ENCODE measurements at places on chromosomes 4 and X.

- no peak for DNase-seq
Observed at GRCh38 chr4:155999725-156000124, 46.1 kb upstream of the CTSO start.

DNA sequence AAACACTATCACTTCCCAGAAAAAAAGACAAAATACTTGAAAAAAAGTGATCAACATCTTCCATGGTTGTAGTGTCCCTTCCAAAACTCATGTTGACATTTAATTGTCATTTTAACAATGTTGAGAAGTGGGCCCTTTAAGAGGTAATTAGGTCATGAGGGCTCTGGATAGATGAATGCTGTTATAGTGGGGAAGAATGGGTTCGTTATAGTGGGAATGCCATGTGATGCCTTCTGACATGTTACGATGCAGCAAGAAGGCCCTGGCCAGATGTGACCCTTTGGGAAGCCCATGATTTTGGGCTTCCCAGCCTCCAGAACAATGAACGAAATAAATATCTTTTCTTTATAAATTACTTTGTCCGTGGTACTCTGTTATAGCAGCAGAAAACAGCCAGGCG, 4.0 kb upstream of the SLC10A6 start:
- no peak for DNase-seq

- DNase-seq, result no peak
Observed at GRCh38 chr4:115537387-115537786, 424.0 kb upstream of the NDST4 start.

DNA sequence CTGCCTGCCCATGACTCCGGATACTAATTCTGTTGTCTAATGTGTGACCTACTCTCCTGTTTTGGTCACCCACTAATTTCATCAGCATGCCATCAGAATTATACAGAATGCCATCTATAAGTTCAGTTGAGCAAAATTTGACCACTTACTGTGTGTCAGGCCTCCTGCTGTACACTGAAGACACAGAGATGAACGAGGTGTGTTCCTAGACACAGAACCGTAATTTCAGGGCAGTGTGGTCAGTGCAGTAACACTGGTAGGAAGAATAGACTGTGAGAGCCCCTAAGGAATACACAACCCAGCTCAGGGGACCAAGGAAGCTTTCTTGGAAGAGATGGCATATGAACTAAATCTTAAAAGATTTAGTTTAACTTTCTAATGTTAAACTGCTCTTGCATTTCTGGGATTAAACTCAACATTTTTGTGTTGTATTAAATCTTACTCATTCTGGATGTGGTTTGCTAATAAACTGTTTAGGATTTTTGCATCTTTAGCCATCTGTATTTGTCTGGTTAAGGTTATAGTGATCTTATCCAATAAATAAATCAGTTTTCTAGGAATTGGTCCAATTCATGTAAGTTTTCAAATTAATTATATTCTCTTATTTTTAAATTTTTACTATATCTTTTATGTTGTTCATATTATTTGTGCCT, 34.3 kb downstream of the KANTR start:
- DNase-seq, result no peak

DNA sequence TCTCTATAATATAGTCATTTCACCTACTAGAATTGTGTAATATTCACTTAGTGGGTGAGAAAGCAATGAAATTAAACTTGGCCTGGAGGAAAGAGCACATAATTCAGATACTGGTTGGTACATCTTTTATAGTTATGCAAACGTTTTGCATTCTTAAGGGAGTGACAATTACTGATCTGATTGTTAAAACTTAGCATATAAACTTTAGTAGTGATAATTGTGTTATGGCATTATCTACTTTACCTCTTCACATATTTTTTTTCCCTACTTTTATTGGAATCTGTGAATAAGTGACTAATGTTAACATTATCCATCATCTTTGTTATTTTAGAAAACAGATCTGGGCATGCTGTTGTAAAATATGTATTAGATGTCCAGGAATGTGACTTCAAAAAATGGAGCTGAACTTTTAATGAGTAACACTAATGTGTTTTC, 217.4 kb upstream of the GIMD1 start:
- DNase-seq, result no peak

DNA sequence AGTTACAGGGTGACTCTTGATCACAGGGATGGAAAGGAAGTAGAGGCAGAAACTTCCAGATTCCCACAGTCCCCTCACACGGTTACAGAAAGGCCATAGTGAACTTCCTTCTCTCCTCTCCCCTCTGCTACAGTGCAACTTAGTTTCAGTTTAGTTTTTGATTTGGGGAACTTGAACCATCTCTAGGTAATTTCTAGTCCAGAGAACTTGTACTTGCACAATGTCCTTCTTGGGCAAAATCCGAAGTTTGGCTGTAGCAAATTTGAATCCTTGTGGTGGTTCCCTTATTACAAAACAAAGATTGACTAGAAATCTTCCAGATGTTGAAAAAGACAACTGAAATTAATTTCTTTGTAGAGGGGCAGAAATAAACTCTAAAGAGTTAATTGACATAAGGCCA, 1.2 kb upstream of the BLTP1 start:
- no peak for DNase-seq

- no peak for DNase-seq
Observed at GRCh38 chr4:26360864-26361263, 40.0 kb downstream of the RBPJ start.

DNA sequence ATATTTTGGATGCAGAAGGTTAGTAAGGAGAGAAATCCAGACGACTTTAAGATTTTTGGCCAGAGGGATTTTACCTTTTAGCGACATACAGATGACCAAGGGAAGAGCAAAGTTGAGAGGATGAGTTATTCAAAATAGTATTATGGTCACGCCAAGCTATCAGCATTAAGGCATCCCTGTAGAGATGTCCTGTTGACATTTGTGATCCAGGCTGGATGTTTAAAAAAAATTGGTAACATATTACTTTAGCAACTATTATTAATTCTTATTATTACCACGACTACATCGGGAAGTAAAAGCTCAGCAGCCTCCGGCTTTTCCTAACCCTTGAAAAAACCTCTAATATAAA, 562 bp upstream of the OSTC start:
- DNase-seq, result no peak

GRCh38 chr4:16827794-16828724, 70.4 kb downstream of the LDB2 start:
- DNase-seq, result no peak

DNA sequence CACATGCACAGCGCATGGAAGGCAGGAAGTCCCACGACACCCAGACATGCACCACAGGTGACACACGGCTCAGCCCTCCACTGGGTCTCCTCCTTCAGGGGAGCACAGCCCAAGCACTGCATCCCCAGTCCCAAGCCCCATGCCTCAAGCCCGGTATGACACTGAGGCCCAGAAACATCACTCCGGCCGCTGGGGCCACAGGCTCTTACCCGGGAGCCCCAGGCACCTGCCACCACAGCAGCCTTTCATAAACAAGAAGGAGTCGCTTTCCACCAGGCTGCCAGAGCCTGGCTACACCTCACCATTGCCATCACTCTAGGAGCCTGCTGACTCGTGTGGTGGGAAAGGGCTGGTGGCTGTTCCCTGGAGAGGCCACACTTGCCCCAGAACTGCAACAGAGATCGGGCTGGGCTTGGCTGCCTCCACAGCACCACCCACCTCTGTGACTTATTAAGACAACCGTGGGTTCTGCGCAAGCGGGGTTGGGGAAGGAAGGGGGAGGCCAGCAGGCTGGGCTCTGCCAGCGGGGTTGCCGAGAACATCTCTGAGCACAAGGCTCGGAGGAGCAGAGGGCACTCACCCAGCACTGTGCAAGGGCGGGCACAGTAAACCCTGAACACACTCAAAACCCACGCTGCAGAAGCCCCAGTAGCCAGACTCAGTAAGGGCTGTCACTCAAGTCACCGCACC, 4.5 kb downstream of the HAUS7 start:
- DNase-seq, result no peak

GRCh38 chr4:146029939-146030710, 91.5 kb upstream of the ZNF827 start:
- DNase-seq, result no peak

All from stimulated activated CD4-positive, alpha-beta T cell treated with anti-CD3 and anti-CD28 coated beads, Interleukin-4, amount 100 ng/mL, for 4 hours (primary cell).